ENCODE measurements at places on chromosomes 4 and X.

- DNase-seq, result no peak
These were observed 33.1 kb downstream of the PCDH7 start for GRCh38 chr4:30753316-30753715.

DNA sequence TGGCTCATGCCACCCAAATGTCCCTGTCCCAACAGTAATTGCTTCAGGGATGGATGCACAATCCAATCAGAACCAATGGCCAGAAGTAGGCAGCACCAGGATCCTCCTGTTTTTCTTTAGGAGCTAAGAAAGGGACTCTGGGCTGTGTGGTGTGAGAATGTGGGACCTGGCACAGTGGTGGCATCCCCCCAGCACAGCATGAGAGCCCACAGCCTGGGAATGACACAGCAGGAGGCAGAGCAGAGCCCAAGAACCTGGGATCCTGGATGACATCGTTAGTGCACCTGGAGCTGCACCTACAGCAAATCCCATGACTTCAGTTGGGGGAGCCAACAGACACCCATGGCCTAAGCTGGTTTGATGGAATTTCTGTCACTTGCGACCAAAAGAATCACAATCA lies 70.7 kb upstream of the C4orf50 start:
- no peak for DNase-seq

DNA sequence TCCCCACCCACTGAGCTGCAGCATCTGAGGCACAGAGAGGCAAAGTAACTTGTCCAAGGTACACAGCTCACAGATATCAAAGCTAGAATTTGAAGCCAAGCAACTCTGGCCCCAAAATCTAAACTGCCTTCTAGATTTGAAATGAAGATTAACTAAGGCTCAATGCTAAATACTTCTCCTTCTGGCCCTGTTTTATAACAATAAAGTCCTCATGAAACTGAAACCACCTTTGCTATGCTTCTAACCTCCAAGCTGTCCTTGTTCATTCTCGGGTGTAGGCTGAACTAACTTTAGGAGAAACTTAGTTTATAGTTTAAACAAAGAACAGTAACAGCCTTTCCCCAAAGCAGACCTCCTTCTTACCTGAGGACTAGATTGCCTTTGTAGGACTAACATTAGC lies 93.6 kb downstream of the DCTD start:
- DNase-seq, result no peak

DNA sequence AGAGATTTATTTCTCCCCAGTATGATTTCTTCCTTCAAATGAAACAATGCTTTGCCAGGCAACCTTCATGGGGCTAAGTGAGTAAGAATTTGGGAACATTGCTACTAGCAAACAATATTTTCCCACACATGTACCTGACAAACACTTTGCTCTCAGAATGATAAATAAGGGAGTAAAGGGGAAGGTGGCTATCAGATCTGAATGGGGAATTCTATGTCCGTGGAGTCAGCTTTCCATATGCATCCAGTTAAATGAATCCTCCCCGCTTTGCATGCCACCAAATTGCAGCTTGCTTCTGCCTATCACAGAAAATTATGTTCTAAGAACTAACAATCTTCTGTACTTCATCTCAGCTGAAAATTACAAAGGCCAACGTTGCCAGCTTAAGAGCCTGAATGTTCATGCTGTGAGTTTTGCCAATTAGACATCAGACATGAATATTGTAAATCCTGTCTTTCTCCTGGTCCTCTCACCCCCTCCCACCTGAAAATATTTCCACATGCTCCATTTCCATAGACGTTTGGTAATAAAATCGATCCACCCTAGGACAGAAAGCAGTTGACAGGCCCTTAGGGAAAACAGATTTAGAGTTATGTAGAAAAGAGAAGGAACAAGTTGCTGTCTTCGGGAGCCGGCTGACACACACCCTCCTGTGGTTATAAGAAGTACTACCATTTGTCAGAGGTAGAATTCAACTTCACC lies 6.3 kb downstream of the MEPE start:
- no peak for DNase-seq

GRCh38 chr4:114378305-114378903 lies 220.2 kb upstream of the UGT8 start:
- DNase-seq, result no peak

DNA sequence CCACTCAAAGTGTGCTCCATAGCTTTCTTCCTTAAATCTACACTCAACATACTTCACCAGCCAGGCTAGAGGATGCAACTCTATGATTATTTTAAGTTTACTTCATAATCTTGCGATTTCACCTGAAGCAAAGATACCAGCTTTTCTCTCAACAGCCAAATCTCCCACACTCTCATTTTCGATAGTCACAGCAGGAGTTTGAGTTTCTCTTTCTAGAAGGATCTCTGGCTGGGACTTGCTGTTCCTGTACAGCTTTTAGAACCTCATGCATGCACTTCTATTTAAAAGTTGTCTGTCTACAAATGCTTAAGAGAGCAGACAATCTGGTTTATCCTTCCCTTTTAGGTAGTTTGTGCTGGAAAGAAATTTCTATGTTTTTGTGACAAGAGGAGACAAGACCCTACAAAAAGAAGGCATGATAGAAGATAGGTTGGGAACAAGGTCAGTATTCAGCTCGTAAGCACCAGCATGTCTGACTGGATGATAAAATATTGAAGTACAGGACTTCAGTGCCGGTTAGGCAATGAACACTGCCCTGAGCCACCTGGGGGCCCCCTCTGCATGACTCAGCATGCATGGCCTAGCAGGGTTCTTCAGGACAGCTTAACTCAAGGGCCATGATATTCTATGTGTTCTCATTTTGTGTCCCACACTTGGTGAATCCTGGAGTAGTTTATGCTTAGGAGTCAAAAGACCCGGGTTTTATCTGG lies 65.6 kb downstream of the ATXN3L start:
- DNase-seq, result no peak
